ENCODE measurements at places on chromosomes 16 and 17. TPM values are rescaled to one million over a fixed set of nuclear protein-coding genes. Genes with fewer than 3 reads are reported as not detected.

DNA sequence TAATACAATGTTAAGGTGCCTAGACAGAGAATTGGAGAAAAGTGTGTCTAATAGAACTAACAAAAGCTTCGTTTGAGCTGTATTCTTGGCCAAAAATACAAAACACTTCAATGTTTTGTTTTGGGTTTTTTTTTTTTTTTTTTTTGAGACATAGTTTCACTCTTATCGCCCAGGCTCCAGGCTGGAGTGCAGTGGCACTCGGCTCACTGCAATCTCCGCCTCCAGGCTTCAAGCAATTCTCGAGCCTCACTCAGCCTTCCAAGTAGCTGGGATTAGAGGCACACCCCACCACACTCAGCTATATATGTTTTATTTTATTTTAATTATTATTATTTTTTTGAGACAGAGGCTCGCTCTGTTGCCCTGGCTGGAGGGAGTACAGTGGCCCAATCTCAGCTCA lies 38.3 kb upstream of the CARMIL2 start:
- no peak for DNase-seq

Gene SEPTIN12
- total RNA-seq = not detected

Gene NPIPA5
- 0.87 TPM for total RNA-seq

- DNase-seq = peak; percentile 55
Observed at GRCh38 chr16:85245307-85246172, 133.3 kb upstream of the CIBAR2 start.

GRCh38 chr17:1515640-1516387 lies 598 bp downstream of the INPP5K start:
- peak; percentile 76 for DNase-seq

DNA sequence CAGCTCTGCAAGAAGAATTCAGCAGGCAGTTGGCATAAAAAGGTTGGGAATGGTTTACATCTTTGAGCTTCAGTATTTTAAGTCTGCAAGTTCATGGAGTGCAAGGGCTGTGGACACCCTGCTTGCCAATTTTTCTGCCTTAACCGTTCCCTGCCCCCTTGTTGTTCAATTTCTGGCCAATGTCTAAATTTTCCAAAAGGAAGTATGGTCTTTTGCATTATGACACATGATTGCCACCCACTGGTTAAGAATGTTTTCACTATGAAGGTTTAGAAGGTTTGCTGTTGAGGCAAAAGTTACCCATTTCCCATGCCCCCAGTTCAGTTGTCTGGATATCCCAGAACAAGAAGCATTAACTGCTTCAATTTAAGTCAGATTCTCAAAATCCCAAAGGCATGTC lies 441.9 kb downstream of the CDH13 start:
- DNase-seq = no peak

Gene PNMT
- not detected for total RNA-seq

All from activated CD4-positive, alpha-beta T cell treated with anti-CD3 and anti-CD28 coated beads, Interleukin-2, amount 10 ng/mL, durations not matched to agents 7 days and 5 days (primary cell).